Stimulated activated CD4-positive, alpha-beta T cell treated with anti-CD3 and anti-CD28 coated beads, Interleukin-4, amount 100 ng/mL, for 24 hours (primary cell): ENCODE measurements at places on chromosomes 1 and 21.

- no peak for DNase-seq
Observed at GRCh38 chr1:94801919-94802546, 18.1 kb upstream of the SLC44A3 start.

- DNase-seq, result no peak
Observed at GRCh38 chr21:42850463-42850862, 28.9 kb downstream of the WDR4 start.

DNA sequence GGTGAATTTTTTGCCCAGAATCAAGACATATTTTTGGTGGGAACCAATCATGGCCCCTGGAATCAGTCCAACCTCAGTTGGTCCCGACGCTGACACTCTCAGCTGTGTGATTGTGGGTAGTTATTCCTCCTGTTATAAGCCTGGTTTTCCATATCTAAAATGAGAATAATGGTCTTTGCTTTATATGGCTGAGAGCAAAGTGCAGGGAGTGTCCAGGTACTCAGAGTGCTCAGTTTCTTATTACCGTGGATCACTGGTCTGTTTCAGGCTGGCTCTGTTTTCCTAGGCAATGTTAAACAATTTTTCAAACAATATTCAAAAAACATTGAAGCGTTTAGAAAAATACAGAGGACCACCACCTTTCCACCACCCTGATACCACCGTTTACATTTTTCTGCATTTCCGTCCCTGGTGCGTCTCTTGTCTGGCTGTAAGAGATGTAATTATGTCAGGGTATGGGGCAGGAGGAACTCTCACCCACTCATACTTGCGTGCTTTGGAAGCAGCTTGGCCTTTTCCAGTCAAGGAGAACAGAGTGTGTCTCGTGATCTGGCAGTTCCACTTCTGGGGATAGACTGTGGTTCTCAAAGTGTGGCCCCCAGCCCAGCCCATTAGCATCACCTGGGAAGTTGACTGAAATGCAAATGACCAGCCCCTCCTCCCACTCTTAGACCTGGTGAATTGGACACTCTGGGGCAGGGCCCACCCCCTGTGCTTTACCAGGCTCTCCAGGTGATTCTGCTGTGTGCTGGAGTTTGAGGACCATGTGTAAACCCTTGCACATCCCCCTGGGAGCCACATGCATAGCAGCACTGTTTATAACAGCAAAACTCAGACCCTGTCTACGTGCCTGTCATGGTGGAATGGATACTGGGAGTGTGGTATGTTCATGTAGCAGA is 6.8 kb downstream of the MX1 start:
- DNase-seq, result no peak

- no peak for DNase-seq
Observed at GRCh38 chr1:44002606-44003157, 11.3 kb downstream of the CCDC24 start.

DNA sequence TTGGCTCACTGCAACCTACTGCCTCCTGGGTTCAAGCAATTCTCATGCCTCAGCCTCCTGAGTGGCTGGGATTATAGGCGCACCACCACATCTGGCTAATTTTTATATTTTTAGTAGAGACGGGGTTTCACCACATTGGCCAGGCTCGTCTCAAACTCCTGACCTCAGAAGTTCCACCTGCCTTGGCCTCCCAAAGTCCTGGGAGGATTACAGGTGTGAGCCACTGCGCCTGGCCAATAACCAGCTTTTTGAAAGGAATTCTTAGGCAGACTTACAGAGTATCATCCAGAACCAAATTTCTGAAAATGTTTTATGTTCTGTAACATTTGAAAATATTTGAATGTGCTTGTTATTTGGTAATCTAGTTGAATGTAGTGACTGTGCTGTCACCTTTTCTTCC is 14.6 kb downstream of the BTF3L4 start:
- no peak for DNase-seq

DNA sequence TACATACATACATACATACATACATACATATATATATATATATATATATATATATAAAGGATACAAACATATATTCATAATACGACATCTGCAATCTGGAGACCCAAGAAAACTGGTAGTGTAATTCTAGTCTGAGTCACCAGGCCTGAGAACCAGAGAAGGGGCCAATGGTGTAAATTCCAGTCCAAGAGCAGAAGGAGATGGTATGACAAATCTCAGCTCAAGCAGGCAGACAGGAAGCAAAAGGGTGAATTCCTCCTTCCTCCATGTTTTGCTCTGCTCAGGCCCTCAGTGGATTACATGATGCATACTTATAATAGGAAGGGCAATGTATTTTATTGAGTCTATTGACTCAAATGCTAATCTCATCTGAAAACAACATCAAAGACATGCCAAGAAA is 1060.4 kb upstream of the TMPRSS15 start:
- DNase-seq, result no peak
